ENCODE measurements at places on chromosomes 4 and X.

DNA sequence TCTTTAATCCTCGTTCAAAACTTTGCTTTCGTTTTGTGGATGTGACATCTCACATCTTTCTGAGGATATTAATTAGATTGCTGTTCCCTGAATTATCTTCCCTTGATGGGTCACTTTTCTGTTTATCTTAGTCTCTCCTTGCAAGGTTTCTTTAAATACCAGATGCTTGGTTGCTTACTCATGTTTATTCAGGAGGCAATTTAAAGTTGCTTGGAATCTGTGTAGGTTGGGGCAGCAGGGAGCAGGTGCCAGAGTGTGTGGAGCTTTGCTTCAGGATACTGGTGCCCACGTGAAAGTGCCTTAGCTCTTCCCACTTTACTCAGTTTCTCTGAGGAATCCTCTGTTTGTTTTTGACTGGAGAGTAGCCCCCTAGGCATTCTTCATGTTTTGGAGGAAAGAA lies 24.0 kb downstream of the ANAPC4 start:
- DNase-seq, result no peak

DNA sequence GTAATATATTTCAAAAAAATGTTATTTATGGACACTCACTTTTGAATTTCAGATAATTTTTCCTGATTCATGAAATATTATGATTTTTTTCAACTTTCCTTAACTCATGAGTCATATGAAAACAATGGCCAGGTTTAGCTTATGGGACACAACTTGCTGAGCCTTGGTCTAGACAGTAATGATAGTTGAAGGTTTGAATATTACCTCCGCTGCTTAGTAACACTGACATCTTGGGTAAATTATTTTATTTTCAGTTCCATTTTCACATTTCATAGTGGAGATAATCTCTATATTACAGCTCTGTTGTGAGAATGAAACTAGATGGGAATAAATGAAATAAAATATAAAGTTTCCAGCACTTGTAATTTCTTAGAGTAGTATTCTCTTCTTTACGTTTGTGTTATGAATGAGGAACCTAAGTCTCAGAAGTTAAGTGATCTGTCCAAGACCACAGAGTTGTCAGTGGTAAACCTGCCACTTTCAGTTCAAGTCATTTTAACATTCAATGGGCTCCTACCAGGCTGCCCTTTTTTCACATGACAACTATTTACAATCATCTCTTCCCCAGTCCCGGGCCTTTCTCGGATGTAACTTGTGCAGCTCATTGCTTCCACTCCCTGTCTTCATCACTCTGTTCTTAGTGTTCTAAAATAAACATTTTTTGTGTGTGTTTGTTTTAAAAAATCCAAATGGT lies 46.8 kb upstream of the GC start:
- DNase-seq, result no peak

DNA sequence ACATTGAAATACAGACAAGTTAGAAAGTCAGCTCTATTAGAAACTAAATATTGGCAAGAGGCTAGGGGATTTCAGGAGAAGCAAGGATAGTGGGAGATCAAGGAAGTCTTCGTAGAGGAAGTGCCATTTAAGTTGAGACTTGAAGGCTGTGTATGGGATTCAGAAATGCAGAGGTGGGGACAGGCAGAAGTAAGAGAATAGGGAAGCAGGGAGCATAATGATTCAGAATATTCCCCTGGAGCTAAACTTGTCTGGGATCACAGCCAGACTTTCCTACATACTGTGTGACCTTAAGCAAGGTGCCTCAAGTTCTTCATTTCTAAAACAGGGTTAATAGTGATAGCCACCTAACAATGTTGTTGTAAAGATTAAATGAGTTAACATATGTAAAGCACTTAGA lies 108.8 kb downstream of the DDIT4L start:
- DNase-seq, result no peak

- DNase-seq, result no peak
These were observed 6.6 kb downstream of the GUCY2F start for GRCh38 chrX:109475174-109475891.

DNA sequence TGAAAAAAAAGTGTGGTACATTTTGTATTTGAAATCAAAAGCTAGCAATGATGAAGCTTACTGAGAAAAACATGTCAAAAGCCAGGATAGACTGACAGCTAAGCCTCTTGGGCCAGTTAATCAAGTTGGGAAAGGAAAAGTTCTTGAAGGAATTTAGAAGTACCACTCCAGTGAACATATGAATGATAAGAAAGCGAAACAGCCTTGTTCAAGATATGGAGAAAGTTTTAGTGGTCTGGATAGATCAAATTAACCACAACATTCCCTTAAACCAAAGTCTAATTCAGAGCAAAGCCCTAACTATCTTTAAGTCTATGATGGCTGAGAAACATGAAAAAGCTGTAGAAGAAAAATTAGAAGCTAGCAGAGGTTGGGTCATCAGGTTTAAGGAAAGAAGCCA lies 268.3 kb downstream of the PDHA2 start:
- no peak for DNase-seq

DNA sequence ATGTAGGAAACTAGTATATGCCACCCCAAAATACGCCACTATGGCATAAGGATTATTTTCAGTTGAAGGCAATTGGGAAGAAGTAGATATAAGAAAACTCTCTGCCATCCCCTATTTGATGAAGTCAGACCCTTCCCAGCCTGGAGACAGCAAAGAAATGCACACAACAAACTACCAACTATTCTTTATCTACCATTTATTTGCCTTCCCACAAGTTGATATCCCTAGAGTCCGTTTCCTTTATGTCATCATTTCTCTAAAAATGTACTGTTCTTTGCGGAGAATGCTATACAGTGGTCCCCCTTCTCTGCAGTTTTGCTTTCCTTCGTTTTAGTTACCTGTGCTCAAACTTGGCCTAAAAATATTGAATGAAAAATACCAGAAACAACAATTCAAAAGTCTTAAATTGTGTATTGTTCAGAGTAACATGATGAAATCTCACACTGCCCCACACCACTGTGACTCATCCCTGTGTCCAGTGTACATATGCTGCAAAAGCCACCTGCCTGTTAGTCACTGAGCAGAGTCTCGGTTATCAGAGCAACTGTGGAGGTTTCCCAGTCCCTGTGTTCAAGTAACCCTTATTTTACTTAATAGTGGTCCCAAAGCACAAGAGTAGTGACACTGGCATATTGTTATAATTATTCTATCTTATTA lies 152.3 kb downstream of the WDFY3 start:
- DNase-seq, result no peak

DNA sequence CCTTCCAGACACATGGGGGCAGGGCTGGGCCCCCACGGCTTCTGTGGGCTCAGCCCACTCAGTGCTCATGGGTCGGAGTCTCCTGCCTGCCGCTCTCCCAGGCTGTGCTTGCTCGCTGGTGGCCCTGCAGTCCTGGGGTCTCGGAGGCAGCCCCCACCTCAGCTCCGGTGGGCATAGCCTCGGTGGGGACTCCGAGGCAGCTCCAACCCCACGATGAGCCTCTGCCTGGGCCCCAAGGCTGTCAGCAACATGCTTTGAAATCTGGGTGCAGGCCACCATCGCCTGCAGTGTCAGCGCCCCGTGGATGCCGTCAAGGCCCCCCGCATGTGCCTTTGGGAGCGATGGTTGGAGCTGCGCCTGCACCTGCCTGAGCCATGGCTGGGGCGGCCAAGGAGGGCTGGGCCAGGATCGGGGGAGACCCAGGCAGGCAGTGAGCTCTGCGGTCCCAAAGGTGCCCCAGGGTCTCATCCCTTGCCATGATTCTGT lies 30.2 kb upstream of the SPON2 start:
- DNase-seq, result no peak

DNA sequence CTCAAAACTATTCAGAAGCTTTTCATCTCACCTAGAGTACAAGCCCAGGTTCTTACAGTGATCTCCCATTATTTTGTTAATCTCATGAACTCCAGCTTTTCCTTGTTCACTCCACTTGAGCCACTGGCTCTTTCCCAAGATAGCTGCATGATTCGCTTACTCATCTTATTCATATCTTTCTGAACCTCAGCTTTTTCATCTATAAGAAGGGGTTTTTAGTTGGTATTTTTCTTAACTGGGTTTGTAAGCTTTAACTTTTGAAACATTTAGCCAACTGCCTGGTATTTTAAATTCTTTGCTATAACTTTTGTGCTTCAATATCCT lies 24.0 kb downstream of the GIMD1 start:
- no peak for DNase-seq

Measured in activated CD8-positive, alpha-beta memory T cell treated with anti-CD3 and anti-CD28 coated beads for 48 hours (primary cell).